ENCODE measurements at places on chromosomes 3 and 15.

GRCh38 chr3:44761101-44761423, 357 bp downstream of the KIAA1143 start:
- no peak for DNase-seq

DNA sequence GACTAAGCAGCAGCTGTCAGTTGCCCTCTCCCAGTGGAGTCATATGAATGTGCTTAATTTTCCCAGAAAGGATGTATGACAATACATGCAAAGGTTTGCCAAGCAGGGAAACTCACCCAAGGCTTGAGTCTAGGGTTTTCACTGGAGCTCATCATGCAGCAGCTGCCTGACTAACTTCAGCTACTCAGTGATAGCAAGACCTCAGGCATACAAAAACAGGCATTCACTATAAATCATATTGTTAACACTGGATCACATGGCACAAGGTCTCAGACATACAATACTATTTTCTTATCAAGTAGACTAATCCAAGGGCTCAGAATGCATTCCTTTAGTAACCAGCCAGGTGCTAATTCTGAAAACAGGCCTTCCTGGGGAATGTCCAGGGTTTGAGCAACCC, 85.0 kb upstream of the STAC start:
- no peak for DNase-seq

GRCh38 chr15:56973463-56973862, 55.0 kb downstream of the TCF12 start:
- no peak for DNase-seq

- no peak for DNase-seq
Measured at GRCh38 chr3:41323467-41324155, 124.3 kb downstream of the CTNNB1 start.

DNA sequence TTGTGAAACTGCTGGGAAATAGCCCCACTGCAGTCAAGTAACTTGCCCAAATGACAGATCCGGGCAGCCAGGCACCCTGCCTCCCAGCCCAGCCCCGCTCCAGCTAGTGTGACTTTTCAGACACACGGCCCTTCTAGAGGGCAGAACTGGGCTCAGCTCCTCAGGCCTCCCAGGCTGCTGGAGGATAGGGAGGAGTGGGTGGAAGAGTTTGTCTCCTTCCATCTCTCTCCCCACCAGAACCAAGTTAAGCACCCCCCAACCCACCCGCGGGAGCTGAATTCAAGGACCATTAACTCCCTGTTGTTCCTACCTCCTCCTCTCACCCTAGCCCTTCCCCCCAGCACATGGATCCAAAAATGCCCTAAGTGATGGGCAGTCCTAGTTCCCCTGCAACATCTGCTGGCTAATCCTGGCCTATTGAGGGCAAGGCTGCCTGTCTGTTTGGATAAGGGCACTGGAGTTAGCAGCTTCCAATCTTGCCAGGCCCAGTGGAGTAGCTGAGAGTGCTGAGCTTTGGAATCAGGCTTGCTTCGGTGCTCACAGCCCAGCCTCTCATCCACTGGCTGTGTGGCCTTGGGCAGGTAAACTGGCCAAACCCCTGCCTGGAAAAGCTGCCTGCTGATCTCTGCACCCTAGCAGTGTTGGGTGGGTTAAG, 3.1 kb downstream of the CCDC33 start:
- DNase-seq: no peak

DNA sequence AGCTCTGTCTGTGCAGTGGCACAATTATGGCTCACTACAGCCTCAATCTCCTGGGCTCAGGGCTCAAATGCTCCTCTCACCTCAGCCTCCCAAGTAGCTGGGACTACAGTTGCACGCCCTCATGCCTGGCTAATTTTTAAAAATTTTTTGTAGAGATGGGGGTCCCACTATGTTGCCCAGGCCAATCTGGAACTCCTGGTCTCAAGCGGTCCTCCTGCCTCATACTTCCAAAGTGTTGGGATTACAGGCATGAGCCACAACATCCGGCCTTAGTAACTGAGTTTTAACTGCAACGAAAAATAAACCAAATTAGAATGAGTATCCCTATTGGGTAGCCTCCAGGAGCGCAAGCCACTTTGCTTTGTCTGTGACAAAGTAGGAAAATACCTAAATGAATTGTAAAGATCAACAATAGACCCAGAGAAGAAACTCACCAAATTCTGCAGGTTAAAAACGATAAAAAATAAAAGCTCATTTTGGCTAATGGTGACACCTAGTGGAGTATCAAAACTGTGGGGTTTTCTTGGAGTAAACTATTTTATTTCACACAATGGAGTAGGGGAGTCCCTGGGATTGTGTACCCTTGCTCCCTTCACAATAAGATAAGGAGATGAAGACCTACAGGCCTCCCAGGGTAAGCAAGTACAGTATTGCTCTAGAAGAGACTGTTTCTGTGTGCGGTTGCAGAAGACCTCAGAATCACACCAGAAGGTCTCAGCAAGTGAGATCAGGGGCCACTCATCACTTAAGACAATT, 21.0 kb upstream of the CA12 start:
- no peak for DNase-seq

DNA sequence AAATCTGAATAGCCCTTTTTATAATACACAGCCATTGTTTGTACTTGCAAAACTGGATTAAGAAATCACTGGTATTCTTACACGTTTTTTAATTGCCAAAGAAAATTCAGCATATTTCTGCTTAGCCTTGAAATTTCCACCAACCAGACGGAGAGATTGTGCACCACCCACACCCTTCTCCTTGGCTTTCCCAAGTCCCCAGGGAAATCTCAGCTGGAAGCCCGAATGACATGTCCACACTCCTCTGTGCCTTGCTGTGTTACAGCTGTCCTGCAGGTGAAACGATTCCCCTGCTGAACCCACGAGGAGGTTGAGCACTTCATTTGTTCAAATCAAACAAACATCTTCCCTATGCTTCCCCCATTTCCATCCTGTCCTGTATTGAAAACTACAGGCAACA, 49.6 kb upstream of the PPARG start:
- no peak for DNase-seq

Data from activated CD4-positive, CD25-positive, alpha-beta regulatory T cell (primary cell).